Hepatocyte (in vitro differentiated cells): ENCODE measurements at places on chromosomes 11 and 22.

DNA sequence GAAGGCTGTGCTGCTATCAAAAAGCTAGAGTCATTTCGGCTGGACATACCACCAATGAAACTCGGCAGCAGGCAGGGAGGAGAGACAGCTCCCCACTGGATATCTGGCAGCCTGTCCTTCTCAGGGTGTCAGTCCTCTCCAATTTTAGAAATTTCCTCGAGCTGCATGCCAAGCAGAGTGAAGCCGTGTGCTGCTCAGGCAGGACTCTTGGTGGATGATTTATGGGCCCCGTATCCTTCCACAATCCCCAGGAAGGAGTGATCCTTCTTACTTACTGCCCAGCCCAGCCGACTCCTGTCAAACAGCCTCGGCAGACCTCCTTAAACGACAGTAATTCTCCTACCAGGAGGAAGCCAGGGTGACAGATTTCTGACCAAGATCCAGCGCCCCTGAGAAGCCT is 410.4 kb downstream of the TENM4 start:
- no peak for DNase-seq

- peak; percentile 5 for DNase-seq
Measured at GRCh38 chr11:105401269-105401809, 208.5 kb upstream of the GRIA4 start.

DNA sequence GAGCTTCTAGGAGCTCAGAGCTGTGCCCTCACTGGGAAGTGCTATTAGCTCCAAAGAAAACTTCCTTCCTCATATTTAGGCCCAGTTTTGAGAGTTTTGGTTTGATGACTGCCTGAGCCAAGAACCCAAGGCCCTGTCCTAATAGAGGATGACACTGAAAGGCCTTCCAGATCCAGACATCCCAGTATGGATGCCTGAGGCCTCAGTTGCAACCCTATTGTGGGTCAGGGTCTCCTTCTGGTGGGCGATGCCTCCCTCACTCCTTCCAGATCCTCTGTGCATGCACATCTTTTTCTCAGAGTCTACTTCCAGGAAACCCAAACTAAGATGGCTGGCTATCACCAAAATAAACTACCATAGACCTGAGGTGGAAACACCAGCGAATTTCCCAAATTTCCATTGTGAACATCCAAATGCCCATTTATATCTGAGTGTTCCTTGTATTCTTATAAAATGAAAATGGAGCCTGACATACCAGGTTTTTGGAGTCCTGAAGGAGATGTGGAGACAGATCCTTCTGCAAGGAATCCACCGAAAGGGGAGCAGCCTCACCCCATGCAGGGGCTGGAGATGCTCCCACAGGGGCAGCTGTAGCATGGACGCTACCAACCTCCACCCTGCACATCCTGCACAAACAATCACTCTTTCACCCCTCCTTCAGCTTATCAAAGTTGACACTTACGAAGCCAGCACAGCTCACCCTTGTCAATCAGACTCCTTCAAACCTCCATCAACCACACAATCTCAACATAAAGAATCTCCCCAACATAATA is 61.1 kb downstream of the GGTLC2 start:
- DNase-seq: no peak

- DNase-seq: no peak
Measured at GRCh38 chr22:31284281-31285155, 7.8 kb downstream of the PIK3IP1 start.
